A375 (cell line): ENCODE measurements at places on chromosomes 4 and X. TPM values are rescaled to one million over a fixed set of nuclear protein-coding genes. Genes with fewer than 3 reads are reported as not detected.

PHF8 gene
- 23.2 and 28.1 TPM in 2 replicates for total RNA-seq

CD38 gene
- 0.08 TPM in 1 of 2 replicates, not detected in the other for total RNA-seq

NALF2 gene
- total RNA-seq: 0.27 and 0.41 TPM in 2 replicates

APLN gene
- total RNA-seq: 0.19 and 0.72 TPM in 2 replicates

NRK gene
- total RNA-seq: not detected in 2 replicates

CXorf65 gene
- not detected in 2 replicates for total RNA-seq

INTS6L gene
- total RNA-seq: 2.1 and 2.2 TPM in 2 replicates

CHRNA9 gene
- 0.37 and 0.49 TPM in 2 replicates for total RNA-seq

GALNTL6 gene
- 0.45 and 1.5 TPM in 2 replicates for total RNA-seq

PF4V1 gene
- not detected in 2 replicates for total RNA-seq

FRMD7 gene
- total RNA-seq: 0.11 TPM in 1 of 2 replicates, not detected in the other

EPHA5 gene
- 0.08 and 0.13 TPM in 2 replicates for total RNA-seq

ZBTB49 gene
- 8.1 and 8.4 TPM in 2 replicates for total RNA-seq

XAGE3 gene
- not detected in 2 replicates for total RNA-seq

NLGN4X gene
- total RNA-seq: 24.3 and 31.8 TPM in 2 replicates

LGI2 gene
- total RNA-seq: not detected in 2 replicates

GSX2 gene
- not detected in 2 replicates for total RNA-seq

CCNB3 gene
- 0.50 and 0.75 TPM in 2 replicates for total RNA-seq

TEX13D gene
- total RNA-seq: 0.11 and 0.26 TPM in 2 replicates

HPGD gene
- total RNA-seq: not detected in 2 replicates

CENPE gene
- 27.1 and 27.7 TPM in 2 replicates for total RNA-seq

BEX1 gene
- total RNA-seq: 0.53 and 5.4 TPM in 2 replicates

CYLC1 gene
- not detected in 2 replicates for total RNA-seq

GJB1 gene
- 4.5 and 5.7 TPM in 2 replicates for total RNA-seq

SSX3 gene
- not detected in 2 replicates for total RNA-seq

HELT gene
- not detected in 2 replicates for total RNA-seq

CSAG1 gene
- 60.4 and 67.0 TPM in 2 replicates for total RNA-seq

SYNPO2 gene
- 0.30 and 0.50 TPM in 2 replicates for total RNA-seq

RIPPLY1 gene
- not detected in 2 replicates for total RNA-seq

CXCL8 gene
- total RNA-seq: 34.0 and 34.1 TPM in 2 replicates

L1CAM gene
- total RNA-seq: 41.7 and 45.7 TPM in 2 replicates

FRAS1 gene
- 0.85 and 1.4 TPM in 2 replicates for total RNA-seq

SATL1 gene
- not detected in 2 replicates for total RNA-seq

LDB2 gene
- total RNA-seq: not detected in 2 replicates

PLK4 gene
- total RNA-seq: 40.0 and 45.1 TPM in 2 replicates

GUCY1A1 gene
- total RNA-seq: 0.34 TPM in 1 of 2 replicates, not detected in the other

GPR119 gene
- not detected in 2 replicates for total RNA-seq

SPANXN4 gene
- not detected in 2 replicates for total RNA-seq

CNGA1 gene
- total RNA-seq: 1.1 TPM in 1 of 2 replicates, not detected in the other

PCDH10 gene
- total RNA-seq: 10.3 and 12.8 TPM in 2 replicates

RAB39B gene
- 5.3 TPM in 2 replicates for total RNA-seq

CDX4 gene
- not detected in 2 replicates for total RNA-seq

STOX2 gene
- 0.94 and 1.1 TPM in 2 replicates for total RNA-seq

NOX1 gene
- total RNA-seq: not detected in 2 replicates

MAP3K15 gene
- 0.15 and 0.32 TPM in 2 replicates for total RNA-seq

SPACA5 gene
- not detected in 2 replicates for total RNA-seq

ZFP42 gene
- total RNA-seq: 12.5 and 13.7 TPM in 2 replicates

ADH1C gene
- total RNA-seq: not detected in 2 replicates

GAGE13 gene
- 1.2 and 9.5 TPM in 2 replicates for total RNA-seq

PASD1 gene
- total RNA-seq: 0.05 TPM in 1 of 2 replicates, not detected in the other

ADH6 gene
- not detected in 2 replicates for total RNA-seq

ZNF275 gene
- 5.8 and 7.0 TPM in 2 replicates for total RNA-seq

BBS12 gene
- 1.4 and 1.5 TPM in 2 replicates for total RNA-seq

SPIN2A gene
- total RNA-seq: 0.57 and 1.3 TPM in 2 replicates

UTP14A gene
- total RNA-seq: 76.7 and 97.8 TPM in 2 replicates
